ENCODE measurements at places on chromosomes 6 and 20. TPM values are rescaled to one million over a fixed set of nuclear protein-coding genes. Genes with fewer than 3 reads are reported as not detected.

COX4I2 gene
- not detected for total RNA-seq

PRKN gene
- 13.8 TPM for total RNA-seq

DEFB132 gene
- not detected for total RNA-seq

EDEM2 gene
- total RNA-seq = 8.1 TPM

KIF25 gene
- total RNA-seq = not detected

LY6G5C gene
- total RNA-seq = 5.6 TPM

SLC26A8 gene
- 3.8 TPM for total RNA-seq

FKBP5 gene
- total RNA-seq = 2.8 TPM

TUBB1 gene
- total RNA-seq = 0.31 TPM

PTCRA gene
- not detected for total RNA-seq

DXO gene
- total RNA-seq = 10.0 TPM

FAM83C gene
- total RNA-seq = not detected

TBXT gene
- total RNA-seq = not detected

MUCL3 gene
- not detected for total RNA-seq

DEFB124 gene
- not detected for total RNA-seq

KAT14 gene
- total RNA-seq = 32.2 TPM

PACSIN1 gene
- 4.1 TPM for total RNA-seq

TPMT gene
- total RNA-seq = 3.8 TPM

KIF6 gene
- 2.2 TPM for total RNA-seq

TMEM170B gene
- 56.0 TPM for total RNA-seq

HAO1 gene
- not detected for total RNA-seq

CLPSL2 gene
- total RNA-seq = not detected

SH3BGRL2 gene
- 16.0 TPM for total RNA-seq

FAM83D gene
- total RNA-seq = 4.1 TPM

PROKR2 gene
- total RNA-seq = 44.8 TPM

SLC25A27 gene
- 57.6 TPM for total RNA-seq

SLC22A23 gene
- total RNA-seq = 96.7 TPM

LYRM4 gene
- 20.7 TPM for total RNA-seq

LTB gene
- total RNA-seq = not detected

INSM1 gene
- total RNA-seq = 20.3 TPM

GABBR1 gene
- total RNA-seq = 188 TPM

RAD21L1 gene
- total RNA-seq = not detected

SMLR1 gene
- total RNA-seq = not detected

MMS22L gene
- 39.4 TPM for total RNA-seq

KCNK17 gene
- not detected for total RNA-seq

ARG1 gene
- not detected for total RNA-seq

SLC22A7 gene
- 1.9 TPM for total RNA-seq

ZSCAN9 gene
- total RNA-seq = 52.3 TPM

SLC22A1 gene
- total RNA-seq = 0.31 TPM

CENPQ gene
- total RNA-seq = 5.0 TPM

PAK5 gene
- total RNA-seq = 67.0 TPM

SNAP25 gene
- 100 TPM for total RNA-seq

SLC13A3 gene
- 13.1 TPM for total RNA-seq

TMEM181 gene
- 58.8 TPM for total RNA-seq

STMND1 gene
- total RNA-seq = not detected

OPRM1 gene
- total RNA-seq = 0.94 TPM

HTR1B gene
- 1.9 TPM for total RNA-seq

MOG gene
- 0.31 TPM for total RNA-seq

ENPP4 gene
- total RNA-seq = 19.7 TPM

BTN2A1 gene
- total RNA-seq = 13.8 TPM

FAM209B gene
- total RNA-seq = not detected

MPIG6B gene
- not detected for total RNA-seq

Data from parietal lobe (tissue), 2 donors.